ENCODE measurements at places on chromosomes 1 and 21.

DNA sequence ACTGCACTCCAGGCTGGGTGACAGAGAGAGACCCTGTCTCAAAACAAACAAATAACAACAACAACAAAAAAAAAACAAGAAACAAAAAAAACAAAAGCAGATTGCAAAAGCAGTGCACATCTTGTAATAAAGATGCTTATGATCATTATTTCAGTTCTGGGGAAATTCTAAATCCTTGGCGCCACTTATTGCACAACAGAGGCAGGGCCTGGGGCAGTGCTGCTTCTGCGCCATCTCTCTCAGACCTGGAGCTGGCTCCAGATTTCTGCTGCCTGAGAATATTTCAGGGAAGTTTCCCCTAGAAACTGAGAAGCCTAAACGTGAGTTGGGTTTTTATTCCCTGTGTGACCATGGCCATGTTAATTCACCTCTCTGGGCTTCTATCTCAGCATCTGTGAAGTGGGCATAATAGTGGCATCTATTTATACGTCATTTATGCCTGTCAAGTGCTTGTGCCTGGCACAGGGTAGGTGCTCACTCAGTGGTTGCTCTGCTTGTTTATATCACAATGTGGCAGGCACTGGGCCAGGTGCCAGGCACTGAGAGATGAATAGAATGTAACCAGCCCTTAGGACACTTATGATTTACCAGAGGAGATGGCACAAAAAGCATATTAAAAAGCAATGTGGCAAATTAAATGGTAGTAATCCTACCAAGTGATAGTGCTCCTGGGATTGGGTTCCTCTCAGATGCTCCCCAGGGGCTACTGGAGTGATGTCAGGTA is 67.9 kb downstream of the MDM4 start:
- no peak for DNase-seq

- DNase-seq: no peak
These were observed 271.5 kb downstream of the NFIA start for GRCh38 chr1:61353797-61354406.

DNA sequence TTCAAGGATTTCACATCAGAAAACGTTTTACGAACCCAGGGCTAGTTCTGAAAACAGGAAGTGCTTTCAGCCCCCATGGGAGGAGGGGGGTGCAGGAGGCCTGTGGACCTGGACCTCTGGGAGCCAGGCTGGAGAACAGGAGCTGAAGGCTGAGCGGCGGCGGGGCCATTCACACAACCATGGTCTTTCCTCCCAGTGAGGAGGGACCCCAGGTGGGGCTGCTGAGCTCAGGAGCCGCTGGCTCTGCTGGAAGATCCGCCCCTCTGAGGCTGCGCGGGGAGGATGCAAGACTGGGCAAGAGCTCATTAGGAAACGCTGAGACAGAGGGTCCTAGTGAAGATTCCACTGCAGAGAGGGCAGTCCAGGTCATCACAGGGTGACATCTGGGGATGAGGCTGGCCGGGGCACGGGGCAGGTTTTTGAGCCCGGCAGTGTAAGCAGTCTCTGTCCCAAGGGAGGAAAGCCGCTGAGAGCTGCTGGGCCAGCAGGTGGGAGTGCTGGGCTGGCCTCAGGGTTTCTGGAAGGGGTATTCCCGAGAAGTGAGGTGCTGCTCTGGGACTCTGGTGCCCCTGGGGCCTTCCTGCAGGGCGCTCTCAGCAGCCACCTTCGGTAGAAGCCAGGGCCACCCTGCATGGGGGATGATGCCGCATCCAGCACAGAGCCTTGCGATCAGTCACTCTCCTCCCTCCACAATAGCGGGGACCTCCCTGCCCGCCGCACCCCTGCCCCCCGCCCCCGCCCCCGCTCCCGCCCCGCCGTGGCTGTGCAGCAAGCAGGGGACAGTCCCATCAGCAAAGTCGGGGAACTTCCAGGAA is 7.5 kb downstream of the MX2 start:
- no peak for DNase-seq

GRCh38 chr1:198612471-198613260 is 26.2 kb upstream of the PTPRC start:
- DNase-seq: no peak

- no peak for DNase-seq
These were observed 102.8 kb upstream of the ACTRT2 start for GRCh38 chr1:2918441-2918840.

GRCh38 chr21:44602463-44602850 is 2.1 kb downstream of the KRTAP10-7 start:
- DNase-seq: no peak

GRCh38 chr1:95042286-95042685 is 30.5 kb downstream of the ALG14 start:
- DNase-seq: no peak

DNA sequence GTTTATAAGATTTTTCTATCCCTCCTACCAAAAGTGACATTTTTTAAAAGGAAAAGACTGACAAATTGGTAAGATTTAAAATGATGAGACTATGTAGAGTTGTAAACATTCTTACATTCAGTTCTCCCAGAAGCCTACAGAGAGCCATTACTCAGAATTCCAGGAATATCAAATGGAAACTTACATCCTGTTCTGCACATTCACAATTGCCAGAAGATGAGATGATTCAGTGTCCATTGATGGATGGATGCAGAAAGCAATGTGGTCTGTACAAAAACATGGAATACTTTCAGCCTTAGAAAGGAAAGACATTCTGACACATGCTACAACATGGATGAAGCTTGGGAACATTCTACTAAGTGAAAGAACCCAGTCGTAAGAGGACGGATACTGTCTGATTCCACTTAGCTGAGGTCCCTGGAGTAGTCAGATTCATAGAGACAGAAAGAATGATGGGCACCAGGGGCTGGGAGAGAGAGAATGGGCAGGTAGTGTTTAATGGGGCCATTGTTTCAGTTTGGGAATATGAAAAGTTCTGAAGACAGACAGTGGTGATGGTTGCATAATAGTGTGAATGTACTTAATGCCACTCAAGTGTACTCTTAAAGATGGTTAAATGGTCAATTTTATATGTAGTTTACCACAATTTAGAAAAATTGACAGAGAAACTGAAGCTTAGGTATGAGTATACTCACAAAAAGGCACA is 16.6 kb downstream of the MX1 start:
- no peak for DNase-seq

DNA sequence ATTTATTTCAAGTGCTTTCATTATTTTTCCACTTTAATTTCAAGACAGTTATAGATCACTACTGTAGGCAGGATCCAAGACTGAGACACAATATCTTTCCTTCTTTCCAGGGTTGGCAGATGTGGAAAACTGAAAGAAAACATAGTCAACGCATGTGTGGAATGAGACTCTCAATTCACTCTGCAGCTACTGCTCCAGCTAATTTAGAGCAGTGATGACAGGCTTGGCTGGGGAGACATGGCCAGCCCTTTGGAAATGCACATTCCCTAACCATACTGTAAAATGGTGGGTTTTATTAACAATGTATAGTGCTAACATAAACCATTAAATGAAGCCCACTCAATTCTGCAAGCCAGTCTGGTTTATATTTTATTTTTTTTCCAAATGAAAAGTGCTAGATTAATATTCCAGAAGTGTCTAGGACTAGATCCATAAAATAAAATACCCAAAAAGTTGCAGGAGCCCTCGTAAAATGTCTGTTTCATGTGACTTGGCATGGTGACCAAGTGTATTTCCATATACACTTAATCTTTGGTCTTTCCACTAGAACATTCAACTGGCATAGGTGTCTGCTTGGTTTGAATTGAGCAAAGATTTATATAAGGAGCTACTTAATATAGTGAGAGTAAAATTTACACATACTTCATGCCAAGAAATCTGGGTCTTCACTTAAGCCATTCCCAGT is 32.9 kb downstream of the COL11A1 start:
- DNase-seq: no peak

GRCh38 chr21:45032977-45033710 is 41.2 kb upstream of the ADARB1 start:
- no peak for DNase-seq

DNA sequence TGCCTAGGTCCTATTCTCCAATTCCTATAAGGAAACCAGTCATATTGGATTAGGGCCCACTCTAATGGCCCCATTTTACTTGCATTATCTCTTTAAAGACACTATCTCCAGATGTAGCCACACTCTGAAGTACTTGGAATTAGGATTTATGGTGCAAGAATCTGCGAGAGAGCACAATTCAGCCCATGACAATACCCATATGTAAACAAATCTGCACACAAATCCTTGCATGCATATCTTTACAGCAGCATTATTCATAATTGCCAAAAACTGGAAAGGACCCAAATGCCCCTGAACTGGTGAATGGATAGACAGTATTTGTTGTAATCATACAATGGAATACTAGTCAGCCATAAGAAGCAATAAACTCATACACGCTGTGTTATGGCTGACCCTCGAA is 229.8 kb upstream of the ADAMTS5 start:
- no peak for DNase-seq

DNA sequence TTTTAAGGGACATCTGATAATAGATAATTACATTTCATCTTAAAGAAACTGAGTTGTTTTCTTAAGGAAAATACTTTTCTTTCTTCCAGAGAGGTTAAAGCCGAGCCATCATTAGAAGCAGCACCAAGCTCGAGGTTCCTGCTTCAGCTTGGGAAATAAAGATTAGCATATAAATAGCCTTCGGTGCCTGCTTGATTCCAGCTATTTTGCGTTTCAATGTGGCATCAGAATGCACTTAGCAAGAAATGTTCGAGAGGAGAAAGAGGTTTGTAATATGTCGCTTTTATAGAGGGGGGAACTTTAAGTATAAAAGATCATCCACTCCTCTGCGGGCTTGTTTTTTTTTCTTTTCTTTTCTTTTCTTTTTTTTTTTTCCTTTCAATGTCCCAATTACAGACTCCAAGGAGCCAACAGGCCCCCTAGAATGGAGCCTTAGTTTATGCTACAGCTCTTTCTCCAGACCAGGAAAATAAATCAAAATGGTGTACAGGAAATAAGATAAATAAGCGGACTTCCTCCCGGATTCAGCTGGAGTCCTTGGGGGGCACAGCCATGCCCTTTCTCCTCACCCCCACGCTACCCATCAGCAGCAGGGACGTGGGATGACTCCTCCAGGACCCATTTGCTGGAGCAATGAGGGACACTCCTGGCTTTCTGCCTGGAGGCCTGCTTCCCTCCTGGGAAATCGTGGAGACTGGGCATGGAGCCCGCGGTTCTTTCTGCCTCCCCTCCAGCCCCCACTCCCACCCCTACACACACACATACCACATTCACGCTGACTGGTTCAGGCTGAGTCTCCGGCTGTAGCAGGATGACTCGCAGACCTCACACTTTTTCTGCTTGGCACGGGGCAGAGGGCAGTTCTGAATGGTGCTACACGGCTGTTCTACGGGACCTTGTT is 131.6 kb downstream of the RRAGC start:
- no peak for DNase-seq

DNA sequence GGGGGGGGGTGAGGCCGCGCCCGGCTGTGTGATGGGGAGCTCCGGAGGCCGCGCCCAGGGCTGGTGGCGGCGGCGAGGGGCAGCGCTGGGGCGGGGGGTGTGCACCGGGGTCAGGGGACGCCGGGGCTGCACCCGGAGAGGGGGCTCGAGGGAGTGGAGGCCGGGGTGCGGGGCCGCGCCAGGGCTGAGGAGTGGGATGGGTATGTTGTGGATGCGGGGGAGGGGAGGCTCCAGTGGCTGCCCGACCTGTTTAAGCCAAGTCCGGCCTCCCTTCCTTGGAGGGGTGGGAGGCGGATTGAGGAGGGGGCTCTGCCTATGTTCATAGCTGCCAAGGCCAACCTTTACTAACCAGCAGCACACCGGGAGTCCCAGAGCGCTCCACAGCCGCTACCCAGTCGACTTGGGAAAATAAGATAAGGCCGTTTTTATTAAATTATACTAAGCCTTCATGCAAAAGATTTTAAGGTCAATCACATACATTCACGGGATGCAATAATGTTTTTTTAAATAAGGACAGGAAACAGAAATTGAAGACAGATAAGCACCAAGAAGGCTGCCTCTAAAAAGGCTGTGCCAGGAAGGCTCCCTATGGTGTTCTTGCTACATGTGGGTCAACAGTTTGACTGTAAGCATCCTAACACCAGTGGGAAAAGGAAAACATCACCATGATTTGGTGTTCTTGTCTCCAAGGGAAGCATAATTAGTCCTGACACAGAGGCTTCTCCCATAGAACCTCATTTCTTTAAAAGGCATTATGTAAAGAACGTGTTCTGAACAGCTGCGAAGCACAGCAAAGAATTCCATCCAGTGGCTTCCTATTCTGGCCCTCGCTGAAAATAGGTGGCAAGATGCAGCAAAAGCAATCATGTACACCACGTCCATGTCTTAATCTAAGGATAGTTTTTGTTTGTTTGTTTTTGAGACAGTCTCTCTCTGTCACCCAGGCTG is 626 bp upstream of the HLCS start:
- DNase-seq: no peak

- no peak for DNase-seq
These were observed 12.5 kb upstream of the SPSB1 start for GRCh38 chr1:9280015-9280860.

DNA sequence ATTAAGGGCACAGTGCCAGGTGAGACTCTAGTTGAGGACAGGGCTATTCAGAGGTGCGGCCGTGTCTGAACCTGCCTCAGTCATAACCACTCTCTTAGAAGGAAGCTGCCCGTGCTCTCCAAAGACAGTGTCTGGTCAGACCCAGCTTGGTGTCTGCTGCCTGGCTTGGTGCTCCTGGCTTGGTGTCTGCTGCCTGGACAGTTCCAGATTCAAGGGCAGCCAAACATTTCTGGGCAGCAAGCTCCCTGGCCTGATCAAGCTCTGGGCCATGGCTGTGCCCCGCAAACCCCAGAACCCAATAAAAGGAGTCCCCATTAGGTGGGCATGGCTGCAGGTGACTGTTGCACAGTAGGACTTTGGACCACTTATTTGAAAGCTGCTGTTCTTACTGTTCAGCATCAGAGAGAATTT is 27.7 kb downstream of the NEK2 start:
- no peak for DNase-seq

DNA sequence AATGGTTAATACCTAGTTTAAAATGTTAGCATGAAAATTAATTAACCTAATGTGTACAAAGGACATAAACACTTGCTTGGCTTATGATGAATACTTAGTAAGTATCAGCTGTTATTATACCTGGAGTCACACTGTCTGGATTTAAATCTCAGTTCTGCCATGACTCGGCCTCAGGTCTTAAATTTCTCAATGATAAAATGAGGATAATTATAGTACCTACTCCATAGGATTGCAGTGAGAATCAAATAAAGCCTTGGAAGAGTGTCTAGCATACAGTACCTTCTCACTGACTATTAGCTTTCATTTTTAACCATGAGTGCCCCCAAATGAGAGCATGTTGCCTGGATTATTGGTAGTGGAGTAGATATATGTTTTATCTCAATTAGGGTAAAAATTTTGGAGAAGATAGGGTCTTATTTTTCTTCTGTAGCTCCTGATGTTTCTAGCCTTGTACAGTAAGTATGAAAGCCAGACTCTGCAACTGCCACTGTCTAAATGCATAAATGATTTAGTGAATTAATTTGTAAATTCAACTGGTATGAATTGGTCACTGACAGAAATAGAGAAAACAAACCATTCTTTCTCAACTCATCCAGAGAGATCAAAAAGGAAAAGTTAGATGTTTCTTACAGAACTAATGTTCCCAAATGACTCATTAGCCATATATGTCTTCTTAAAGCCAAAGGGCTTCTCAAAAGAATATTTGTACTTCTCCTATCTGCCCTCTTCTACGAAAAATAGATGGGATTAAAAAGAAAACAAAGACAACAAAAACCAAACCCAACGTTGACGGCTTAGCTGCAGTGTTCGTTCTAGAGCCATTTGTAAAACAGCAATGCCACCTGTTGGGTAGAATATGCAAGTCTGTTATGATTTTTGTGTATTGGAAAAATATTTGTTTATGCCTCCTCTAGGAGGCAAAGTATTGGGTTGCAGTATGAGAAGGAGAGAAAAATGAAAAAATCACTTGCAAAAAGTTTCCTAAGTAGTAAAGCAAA is 53.8 kb upstream of the MROH9 start:
- no peak for DNase-seq

- DNase-seq: no peak
These were observed 68.3 kb downstream of the C4BPA start for GRCh38 chr1:207172321-207172720.
